ENCODE measurements at places on chromosomes 4 and X.

DNA sequence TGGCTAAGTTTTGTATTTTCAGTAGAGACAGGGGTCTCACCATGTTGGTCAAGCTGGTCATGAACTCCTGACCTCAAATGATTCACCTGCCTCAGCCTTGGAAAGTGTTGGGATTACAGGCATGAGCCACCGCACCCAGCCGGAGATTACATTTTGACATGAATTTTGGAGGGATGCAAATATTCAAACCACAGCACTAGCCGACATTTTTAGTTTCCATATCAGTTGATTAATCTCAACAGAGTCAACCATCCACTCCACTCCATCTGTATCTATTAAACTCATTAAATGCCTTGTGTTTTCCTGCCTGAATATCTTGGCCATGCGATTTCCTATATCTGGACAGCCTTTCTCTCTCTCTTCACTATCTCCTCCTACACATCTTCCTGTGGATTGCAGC is 64.1 kb upstream of the PDGFRA start:
- DNase-seq, result no peak

DNA sequence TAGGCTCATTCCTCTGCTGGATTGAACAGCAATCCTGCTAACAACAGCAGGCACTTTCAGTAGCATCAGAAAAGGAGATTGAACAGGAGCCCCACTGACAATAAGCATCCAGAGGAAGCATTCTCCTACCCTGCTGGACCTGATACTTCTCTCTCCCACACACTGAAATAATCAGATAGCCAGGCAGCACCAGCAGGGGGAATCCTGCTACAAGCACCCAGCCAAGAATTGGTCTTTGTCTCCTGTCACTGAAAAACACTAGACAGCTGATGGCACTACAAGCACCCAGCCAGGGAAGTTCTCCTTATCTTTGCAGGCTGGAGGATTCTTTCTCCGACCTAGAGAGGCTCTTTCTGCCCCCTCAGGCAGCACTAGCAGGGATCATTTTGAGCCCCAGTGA is 444.3 kb upstream of the GRIA3 start:
- no peak for DNase-seq

DNA sequence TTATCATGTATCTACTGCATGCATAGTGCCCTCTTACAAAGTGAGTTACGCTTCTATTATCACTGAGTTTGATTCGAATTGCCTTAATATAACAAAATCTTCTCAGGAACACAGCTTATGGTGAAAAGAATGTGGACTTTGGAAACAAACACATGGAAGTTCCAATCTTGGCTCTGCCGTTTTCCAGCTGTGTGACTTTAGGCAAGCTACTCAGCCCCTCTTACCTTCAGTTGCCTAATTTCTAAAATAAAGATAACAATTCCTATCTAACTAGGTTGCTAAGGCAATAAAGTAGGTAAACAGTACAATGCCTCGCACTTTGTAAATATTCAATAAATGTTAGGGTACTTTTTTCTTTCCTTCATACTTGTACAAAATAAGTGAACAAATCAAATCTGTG is 104.0 kb upstream of the GRIA3 start:
- DNase-seq, result no peak

DNA sequence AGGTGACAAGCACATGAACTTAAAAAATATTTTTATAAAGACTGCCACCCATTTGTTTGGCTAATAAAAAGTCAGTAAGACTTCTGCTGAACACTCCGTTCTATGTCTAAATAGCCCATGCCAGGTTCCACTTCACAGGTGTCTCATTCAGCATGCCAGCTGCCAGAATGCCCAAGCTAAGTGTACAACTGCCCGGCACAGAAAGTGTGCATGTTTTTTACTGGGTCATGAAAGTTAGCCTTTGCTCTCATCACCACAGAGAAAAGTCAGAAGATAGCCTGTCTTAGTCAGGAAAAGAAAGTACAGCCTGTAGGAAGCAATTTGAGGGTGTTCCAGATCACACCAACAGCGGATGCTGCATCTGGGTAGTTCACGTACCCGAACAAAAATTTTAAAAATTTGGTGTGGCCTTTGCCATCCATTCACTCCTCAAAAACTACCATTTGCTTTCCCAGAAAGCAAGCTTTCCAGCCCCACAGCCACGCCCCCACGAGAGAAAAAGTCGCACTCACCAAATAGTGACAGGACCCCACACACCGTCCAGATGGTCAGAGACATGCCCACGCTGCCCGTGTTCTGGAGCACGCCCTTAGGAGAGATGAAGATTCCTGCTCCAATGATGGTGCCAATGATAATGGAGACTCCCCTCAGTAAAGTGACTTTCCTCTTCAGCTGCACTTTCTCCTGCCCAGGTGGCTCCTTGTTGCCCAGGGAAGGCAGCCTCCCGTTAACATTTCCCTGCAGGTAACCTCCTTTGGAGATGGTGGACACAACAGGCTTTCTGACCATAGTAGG is 671 bp downstream of the SLC7A11 start:
- DNase-seq, result peak; percentile 14

- no peak for DNase-seq
Observed at GRCh38 chr4:176654565-176655216, 138.0 kb downstream of the VEGFC start.

- DNase-seq, result peak; percentile 64
Observed at GRCh38 chr4:159103384-159103990, 608 bp downstream of the RAPGEF2 start.

GRCh38 chr4:161321706-161322105 is 842.1 kb downstream of the FSTL5 start:
- no peak for DNase-seq

- no peak for DNase-seq
Observed at GRCh38 chrX:106437407-106437806, 174.4 kb upstream of the RADX start.

GRCh38 chr4:109589119-109589518 is 29.1 kb downstream of the MCUB start:
- DNase-seq, result no peak

DNA sequence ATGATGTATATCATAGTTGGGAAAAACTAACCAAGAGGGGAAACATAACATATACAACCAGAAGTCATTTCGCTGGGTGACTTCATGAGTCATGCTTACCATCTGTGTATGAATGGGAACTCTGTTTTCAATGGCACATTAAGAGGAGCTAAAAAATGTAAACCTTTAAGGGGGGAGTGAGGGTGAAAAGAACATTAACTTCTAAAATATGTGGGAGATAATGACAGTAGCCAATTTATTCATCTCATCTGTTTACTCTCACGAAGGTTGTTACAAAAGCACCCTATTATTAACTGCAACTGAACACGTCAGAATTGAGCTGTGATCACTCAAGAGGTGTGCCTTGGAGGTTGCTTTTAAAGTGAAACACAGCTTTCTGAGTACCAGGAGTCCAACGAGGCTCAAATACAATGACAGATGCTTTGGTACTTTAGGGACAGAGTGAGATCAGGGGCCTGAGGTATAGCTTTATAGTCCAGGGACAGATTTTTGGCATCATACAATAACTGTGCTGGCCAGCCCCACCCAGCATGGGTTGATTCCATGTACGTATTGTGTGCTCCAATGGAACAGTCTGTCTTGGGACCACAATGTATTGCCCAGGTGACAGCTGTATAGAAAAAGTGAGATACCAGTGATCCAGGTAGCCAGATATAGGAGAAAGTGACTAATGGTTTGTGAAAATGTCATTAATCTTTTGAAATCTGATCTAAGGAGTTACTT is 107.3 kb downstream of the AMMECR1 start:
- DNase-seq, result no peak

DNA sequence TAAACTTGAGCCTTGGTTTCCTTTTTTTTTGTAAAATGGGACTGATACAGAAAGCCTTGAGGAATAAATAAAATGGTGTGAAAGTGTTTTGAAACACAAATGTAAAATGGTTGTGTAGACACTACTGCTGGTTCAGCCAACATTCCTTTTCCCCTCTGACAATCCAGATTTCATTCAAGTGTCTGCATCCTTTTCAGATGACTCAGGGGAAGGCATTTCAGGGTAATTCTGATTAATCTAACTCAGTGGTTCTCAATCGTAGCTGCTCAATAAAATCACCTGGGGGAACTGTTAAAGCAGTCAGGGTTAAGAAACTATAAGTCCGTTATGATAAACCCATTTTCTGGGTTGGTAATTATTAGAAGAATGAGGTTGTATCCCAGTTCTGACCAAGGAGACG is 4.6 kb downstream of the ARHGAP10 start:
- no peak for DNase-seq

- DNase-seq, result no peak
Observed at GRCh38 chrX:22105231-22105630, 73.1 kb downstream of the PHEX start.

DNA sequence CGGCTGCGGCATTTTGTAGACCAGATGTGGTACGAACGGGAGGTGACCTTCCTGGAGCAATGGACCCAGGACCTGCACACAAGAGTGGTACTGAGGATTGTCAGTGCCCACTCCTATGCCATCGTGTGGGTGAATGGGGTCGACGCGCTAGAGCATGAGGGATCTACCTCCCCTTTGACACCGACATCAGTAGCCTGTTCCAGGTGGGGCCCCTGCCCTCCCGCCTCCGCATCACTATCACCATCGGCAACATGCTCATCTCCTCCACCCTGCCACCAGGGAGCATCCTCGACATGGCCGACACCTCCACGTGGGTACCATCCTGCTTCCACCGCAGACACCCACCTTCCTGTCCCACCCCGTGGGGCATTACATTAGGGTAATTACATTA is 46.2 kb downstream of the SMARCA5 start:
- DNase-seq, result peak; percentile 56

DNA sequence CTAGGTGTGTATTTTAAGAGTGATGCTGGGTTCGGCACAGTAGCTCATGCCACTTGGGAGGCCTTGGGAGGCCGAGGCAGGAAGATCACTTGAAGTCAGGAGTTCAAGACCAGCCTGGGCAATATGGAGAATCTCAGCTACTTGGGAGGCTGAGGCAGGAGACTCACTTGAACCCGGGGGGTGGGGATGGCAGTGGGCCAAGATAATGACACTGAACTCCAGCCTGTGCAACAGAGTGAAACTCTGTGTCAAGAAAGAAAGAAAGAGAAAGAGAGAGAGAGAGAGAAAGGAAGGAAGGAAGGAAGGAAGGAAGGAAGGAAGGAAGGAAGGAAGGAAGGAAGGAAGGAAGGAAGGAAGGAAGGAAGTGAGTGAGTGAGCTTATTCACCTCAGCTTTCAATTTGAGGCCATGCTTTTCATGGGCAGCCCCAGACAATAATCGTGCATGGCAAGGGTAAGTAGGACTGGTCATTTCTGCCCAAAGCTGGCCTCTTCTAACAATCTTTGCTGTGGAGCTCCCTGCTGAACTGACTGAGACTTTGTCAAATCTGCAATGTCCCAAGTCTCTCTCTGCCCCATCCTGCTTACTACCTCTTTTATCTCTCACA is 42.5 kb upstream of the ELF2 start:
- DNase-seq, result no peak

DNA sequence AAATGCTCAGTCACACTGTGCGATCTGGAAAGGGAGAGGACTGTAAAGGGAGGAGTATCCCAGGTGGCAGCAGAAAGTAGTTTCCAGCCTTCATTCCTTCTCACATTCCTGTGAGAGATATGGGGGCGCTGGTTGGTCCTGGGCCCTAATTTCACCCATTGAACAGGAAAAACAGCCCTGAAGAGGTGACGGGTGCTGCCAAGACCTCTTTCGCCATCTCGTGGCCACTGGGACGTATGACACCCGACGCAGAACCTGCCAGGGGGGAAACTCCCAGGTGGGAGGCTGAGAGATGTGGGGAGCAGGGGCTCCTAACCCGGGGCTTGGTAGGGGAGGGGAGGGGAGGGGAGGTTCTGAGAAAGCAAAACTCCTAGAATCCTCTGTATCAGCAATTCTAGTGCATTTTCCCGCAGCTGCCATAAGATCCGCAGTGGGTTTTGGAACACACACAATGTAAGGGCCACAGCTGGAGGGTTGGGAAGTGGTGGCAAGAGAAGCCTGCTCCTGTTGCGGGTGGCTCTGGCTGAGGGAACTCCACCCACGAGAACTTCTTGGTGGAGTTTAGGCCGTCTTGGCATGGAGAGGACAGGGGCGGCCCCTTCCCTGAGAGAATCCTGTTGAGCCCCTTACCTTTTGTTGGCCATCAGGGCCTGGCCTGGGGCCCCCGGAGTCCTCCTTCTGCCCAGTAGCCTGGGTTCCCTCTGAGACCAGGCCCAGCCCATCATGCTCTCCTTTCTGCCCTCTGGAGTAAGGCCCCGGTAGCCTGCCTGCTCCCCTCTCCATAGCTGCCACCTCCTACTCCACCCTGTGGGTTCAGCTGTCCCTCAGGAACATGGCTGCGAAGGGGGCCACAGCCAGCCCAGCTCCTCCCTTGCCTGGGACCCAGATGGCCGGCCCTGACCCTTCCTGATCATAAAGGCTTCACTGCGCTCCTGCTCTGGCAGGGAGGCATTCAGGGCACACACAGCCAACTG is 134.1 kb downstream of the OR13H1 start:
- peak; percentile 31 for DNase-seq

- no peak for DNase-seq
Observed at GRCh38 chrX:15511563-15511962, 11.0 kb downstream of the BMX start.

DNA sequence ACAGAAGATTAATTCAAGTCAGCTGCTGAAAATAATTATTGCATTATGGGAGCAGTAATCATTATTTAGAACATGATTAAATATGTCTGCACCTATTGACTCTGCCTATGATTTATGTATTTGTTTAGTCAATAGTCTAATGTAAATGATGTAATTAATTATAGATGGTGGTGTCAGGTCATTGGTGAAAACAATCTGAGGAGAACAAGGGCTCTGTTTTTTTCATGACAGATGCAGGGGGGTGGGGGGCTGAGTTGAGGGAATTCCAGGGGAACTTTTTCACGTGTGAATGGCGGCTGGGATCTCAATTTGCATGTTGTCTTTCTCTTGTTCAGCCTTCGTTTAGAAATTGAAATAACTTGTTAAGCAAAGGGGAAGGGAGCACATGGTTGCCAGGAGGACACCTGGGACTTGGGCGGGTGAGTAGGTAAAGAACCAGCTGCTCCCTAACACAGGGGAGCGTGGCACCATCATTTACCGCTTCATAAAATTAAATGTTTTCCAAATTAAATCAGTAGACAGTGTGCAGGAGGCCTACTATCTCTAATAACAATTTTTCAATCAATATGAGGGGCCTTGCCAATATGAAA is 65.4 kb downstream of the NKX6-1 start:
- no peak for DNase-seq

DNA sequence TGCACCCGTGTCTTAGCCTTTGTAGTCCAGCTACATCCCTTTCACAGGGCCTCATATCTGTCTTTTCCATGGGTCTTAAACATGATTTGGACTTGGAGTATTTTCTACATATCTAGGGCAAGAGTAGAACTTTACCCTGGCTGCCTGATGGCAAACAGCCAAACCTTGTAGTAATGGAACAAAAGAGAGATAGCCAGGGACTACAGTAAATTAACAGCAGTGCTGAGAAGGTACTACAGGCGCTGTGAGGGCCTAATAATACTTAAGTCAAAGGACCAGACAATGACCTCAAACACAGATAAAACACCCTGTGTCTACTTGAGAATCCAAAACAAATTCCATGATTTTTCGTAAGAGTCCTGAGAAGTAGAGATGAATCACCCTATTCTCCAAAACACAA is 111.0 kb upstream of the WDR17 start:
- DNase-seq, result no peak

Measured in stimulated activated naive CD8-positive, alpha-beta T cell treated with anti-CD3 and anti-CD28 coated beads, Interleukin-15, amount 100 ng/mL, for 72 hours (primary cell).